ENCODE measurements at places on chromosomes 13 and 19.

- peak; percentile 78 for DNase-seq
Measured at GRCh38 chr19:3852614-3853254, 16.1 kb downstream of the ZFR2 start.

GRCh38 chr13:100365680-100366079, 222.9 kb downstream of the GGACT start:
- no peak for DNase-seq

- no peak for DNase-seq
Measured at GRCh38 chr19:52086481-52086880, 9.1 kb downstream of the ZNF841 start.

GRCh38 chr13:23622985-23623384, 52.8 kb downstream of the TNFRSF19 start:
- no peak for DNase-seq

- no peak for DNase-seq
Measured at GRCh38 chr19:15843203-15843893, 27.9 kb upstream of the OR10H1 start.

GRCh38 chr19:35120492-35120891, 4.9 kb downstream of the FXYD3 start:
- no peak for DNase-seq

DNA sequence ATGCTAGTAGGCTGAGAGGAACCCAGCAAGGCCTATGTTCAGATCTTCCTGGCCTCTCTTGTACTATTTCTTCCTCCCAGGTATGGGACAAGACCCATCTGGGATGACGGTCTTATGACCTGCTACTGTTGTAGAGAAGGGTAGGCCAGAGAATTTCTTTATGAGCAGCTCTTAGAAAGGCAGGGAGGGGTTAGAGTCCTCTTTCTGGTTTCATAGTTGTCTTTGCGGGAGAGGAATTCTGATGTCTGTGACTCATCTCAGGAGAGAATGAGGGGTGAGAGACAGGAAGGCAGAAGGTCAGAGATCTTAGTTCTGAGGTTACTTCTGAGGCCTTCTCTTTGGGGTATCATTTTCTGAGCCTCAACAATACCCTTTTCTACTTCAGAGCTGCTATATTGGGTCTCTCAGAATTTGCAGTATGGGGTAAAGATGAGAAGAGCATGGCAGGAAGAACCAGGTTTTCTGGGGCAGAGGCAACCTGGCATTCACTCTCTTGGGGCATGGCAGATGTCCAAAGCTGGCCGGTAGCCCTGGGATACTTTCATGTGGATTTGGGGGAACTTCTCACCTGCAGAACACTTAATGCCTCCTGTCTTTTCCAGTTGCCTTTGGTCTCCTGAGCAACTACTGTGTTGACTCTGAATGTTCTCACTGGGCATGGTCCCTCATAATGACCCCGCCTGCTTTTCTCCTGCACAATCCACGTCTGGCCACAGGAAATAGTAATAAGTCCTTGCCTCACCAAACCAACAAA, 154.4 kb downstream of the GGACT start:
- no peak for DNase-seq

DNA sequence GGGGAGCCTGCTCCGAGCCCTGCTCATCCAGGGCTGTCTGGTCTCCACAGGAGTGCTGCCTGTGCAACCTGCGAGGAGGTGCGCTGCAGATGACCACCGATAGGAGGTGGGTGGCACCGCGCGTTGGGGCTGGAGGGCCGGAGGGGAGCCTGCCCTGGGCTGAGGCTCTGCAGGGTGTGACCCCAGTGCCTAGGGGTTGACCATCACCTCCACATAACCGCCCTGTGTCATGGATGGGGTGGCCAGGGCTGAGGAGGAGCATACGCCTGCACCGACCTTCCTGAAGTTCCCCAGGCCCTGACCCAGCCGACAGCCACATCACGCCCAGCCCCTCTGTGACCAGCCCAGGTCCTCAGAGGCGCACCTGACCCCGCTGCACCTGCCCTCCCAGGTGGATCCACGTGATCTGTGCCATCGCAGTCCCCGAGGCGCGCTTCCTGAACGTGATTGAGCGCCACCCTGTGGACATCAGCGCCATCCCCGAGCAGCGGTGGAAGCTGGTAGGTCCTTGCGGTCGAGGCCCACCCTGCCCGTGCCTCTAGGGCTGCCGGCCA, 168.7 kb downstream of the KDM4B start:
- DNase-seq, result no peak

DNA sequence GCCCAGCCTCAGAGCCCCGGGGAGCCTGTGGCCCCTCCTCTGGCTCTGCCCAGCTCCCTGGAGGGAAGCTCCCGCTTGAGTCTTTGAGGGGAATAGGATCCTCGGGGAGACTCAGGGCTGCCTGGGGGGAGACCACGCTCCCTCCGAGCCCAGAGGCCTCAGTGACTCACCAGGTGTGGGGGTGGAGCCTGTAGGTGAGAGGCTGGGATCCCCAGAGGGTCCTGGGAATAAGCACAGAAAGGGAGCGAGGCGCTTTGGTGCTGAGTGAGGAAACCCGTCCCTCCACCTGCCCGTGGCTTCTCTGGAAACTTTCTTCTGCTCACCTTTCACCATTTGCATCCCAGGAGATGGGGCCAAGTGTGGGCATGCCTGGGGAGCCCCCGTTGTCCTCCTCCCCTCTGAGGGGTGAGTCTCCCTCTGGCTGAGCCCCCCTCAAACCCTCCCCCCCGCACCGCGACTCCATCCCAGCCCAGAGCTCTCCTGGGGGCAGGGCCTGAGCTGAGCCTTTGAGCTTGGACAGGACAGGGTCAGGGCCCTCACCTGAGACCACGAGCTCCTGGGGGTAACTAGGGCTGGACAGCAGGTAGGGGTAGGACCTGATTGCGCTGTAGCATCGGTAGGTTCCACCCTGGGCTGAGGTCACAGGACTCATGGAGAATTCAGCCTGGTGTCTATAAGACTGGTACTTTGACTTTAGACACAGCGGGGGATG, 2.7 kb downstream of the LILRB5 start:
- no peak for DNase-seq

All from T47D (cell line).